Cerebellum (tissue), 4 donors: ENCODE measurements at places on chromosomes 2 and 18. TPM values are rescaled to one million over a fixed set of nuclear protein-coding genes. Genes with fewer than 3 reads are reported as not detected.

Gene GNAL
- 40.9 TPM for total RNA-seq

Gene CCDC121
- total RNA-seq, result 3.1 TPM

Gene PROC
- 0.18 TPM for total RNA-seq

Gene HOXD8
- not detected for total RNA-seq

Gene MC5R
- total RNA-seq, result 3.4 TPM

Gene ASB18
- 0.45 TPM for total RNA-seq

Gene GREB1
- 34.0 TPM for total RNA-seq

Gene MFSD2B
- total RNA-seq, result 0.64 TPM

Gene ERFE
- total RNA-seq, result 1.7 TPM

Gene CASP8
- 2.7 TPM for total RNA-seq

Gene POTEI
- 0.27 TPM for total RNA-seq

Gene FAM228A
- 3.5 TPM for total RNA-seq

Gene MEP1B
- total RNA-seq, result 0.54 TPM

Gene TWSG1
- total RNA-seq, result 25.5 TPM

Gene OTOF
- 1.4 TPM for total RNA-seq

Gene RTN4
- total RNA-seq, result 362 TPM

Gene NRBP1
- 65.9 TPM for total RNA-seq

Gene PTMA
- total RNA-seq, result 478 TPM

Gene SERPINB12
- not detected for total RNA-seq

Gene CACNB4
- 75.6 TPM for total RNA-seq

Gene IL36A
- not detected for total RNA-seq

Gene REV1
- total RNA-seq, result 99.2 TPM

Gene MEIS1
- total RNA-seq, result 180 TPM

Gene STPG4
- 1.00 TPM for total RNA-seq

Gene EVX2
- 0.73 TPM for total RNA-seq

Gene CHRND
- 0.18 TPM for total RNA-seq

Gene KIAA2012
- total RNA-seq, result 1.00 TPM

Gene ZNF892
- 30.4 TPM for total RNA-seq
